ENCODE measurements at places on chromosomes 2 and 18.

DNA sequence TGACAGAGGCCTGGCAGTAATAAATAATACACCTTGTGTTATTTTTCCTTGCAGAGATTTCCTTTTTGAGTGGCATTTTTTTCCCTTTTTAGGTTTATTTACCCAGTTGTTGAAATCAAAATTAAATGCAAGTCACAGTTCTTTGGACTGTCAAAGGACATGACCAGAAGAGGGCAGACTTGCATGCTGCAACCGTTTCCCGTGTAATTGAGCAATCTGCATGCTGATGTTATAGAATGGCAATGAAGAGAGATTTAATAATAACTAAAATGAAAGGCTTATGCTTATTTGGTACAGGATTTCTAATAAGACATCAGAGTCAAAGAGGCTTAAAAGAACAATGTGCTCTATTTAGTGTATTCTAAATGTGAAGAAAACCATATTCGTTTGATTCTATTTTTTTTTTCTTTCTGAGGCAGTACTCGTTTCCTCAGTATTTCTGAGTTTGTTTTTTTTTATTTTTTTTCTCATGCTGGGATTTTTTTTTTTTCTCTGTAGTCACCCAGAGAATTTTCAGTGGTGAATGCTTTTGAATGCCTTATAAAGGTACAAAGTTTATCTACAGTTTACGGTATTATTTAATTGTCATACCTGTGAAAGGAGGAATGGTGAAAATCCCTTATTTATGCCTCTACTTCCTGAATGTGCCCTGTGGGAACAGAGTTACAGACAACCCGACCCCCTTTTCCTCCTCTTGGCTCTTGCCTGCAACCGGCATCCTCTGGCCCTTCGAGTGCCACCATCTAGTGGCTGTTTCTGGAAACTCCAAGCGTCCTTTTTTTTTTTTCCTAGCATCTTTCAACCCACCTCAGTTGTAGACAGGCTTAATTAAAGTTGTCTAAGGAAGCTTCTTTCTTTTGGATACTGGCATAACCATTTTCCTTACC is 368.5 kb downstream of the LRRTM1 start:
- DNase-seq = no peak

DNA sequence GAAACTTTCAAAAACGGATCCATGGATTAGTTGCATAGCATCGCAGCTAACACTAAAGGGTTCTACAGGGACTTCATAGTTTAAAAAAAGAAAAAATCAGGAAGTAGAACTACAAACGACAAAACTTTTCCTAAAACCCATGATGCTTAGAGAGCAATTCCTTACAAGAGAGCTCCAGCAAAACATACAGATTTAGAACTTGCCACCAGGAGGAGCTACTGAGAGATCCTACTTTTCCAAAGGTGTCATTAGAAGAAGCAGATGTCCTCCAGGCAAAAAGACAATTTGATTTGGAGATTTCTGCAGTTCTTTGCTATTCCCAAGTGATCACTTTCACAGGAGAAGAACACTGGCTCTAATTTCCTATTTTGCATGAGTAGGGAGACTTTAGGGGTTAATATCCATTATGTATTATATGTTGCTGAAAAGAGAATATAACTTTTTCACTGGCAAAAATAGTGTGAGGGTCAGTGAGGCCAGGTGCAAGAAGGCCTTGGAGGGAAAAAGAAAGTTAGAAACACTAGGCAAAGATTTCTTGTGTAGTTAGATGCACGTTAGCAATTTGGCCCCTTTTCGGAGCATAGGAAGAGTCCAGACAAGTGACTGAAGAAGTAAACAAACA is 436.2 kb downstream of the SUCLG1 start:
- no peak for DNase-seq

- no peak for DNase-seq
These were observed 300.7 kb upstream of the UBE2E3 start for GRCh38 chr2:180679693-180680092.

- no peak for DNase-seq
These were observed at the start of gene SCN1A for GRCh38 chr2:166127217-166128155. Gene SCN1A (minus strand): TSS chr2:166128020. CDS start chr2:166073621, 54,399 bp downstream.

- no peak for DNase-seq
These were observed 264.7 kb downstream of the TCF4 start for GRCh38 chr18:55323051-55323994.

- DNase-seq = no peak
These were observed 148.1 kb downstream of the SLC4A3 start for GRCh38 chr2:219775506-219775905.

DNA sequence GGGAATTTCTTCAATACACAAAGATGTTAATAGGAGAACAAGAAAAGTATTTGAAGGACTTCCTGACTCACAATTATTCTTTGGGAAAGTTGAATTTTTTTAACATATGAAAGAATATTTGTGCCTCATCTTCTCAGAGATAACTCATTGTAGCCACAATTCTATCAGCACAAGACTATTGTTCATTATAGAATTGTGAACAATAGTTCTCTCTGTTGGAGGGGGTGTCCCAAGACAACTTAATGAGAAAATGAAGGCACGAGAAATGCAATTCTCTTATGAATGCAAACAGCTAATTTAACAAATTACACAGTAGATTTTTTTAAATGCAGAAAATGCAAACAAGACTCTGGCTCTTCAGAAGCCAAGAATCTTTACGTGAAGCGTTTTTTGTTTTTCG is 157.0 kb downstream of the BARD1 start:
- no peak for DNase-seq

DNA sequence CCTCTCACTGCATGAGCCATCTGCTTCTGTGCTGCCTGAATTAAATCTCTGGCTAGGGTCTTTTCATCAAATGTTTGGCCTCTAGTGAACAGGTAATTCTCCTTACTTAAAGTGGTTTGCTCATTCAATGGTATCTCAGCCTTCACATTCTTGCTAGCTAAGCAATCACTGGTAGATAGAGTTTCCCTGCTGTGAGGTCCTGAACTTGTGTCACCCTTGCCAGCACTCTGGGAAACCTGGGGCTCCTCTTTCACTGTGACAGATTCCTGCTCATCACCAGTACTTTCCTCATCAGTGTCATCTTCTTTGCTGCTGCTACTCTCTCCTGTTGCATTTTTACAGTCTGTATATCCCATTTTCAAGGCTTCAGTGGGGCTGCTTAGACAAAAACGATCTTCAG is 69.1 kb upstream of the DTNB start:
- DNase-seq = no peak

GRCh38 chr2:230690439-230690838 is 22.2 kb upstream of the CAB39 start:
- DNase-seq = no peak

DNA sequence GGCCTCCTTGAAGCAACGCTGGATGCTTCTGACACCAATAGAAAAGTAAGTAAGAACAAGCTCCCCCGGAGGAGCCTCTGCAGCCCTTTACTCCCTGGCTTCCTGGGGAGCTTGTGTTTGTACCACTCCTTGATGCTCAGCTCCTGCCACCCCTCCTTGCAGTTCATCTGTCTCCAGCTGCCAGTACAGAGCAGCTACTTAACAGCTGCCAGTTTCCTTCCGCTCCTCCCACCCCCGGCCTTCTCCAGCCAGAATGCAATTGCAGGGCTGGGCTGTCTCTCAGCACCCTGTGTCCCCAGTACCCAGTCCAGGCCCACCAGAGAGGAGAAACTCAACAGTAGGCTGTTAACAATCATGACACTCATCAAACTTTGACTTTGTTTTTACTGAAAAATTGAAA is 109.4 kb downstream of the AOX1 start:
- DNase-seq = no peak

GRCh38 chr2:152200565-152201465 is 25.3 kb upstream of the STAM2 start:
- no peak for DNase-seq

- DNase-seq = no peak
These were observed 101.6 kb upstream of the TMEM18 start for GRCh38 chr2:778731-779350.

GRCh38 chr2:4180631-4181030 is 477.3 kb downstream of the DCDC2C start:
- no peak for DNase-seq

DNA sequence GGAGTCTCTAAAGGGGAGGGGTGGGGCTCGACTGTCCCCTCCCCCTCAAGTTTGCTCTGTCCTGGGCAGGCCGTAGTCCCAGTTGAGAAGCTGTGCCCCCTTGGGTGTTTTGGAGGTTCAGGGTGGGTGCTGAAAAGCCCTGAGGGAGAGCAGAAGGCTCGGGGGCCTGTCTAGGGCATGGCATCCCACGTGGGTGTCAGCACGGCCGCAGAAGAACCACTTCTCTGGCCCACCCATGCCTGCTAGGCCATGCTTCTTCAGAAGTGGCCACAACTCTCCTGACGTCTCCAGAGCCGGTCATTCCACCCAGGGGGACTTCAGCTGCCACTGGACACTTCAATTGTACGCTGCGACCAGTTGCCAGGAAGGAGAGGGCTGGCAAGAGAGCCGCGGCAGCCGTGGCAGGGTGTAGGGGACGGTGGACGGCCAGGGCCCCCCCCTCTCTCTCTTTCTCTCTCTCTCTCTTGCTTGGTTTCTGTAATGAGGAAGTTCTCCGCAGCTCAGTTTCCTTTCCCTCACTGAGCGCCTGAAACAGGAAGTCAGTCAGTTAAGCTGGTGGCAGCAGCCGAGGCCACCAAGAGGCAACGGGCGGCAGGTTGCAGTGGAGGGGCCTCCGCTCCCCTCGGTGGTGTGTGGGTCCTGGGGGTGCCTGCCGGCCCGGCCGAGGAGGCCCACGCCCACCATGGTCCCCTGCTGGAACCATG is at the start of gene INPP5D:
Gene INPP5D, plus strand, starts transcription at position 546 of the 704 bp plus-strand sequence. Its CDS starts 137 bp downstream, at position 683.
- DNase-seq = peak; percentile 54

- no peak for DNase-seq
These were observed 102.8 kb upstream of the CTDP1 start for GRCh38 chr18:79576686-79577351.

DNA sequence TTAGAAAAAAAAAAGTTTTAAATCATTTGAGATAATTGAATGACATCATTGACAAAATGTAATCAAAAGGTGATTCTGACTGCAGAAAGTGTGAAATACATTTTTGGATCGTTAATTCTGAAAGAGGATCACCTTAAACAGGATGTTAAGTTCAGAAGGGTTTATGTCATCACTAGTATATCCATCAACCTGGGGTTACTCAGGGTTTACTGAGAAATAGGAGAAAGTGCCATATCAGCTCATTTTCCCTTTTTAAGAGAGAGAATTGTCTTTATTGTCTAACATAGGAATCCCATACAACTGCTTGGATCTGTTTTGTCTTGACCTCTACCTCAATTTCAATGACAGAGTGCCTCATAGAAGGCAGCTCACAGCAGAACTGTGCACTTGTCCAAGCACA is 466.1 kb upstream of the LINC00305 start:
- DNase-seq = no peak

- DNase-seq = no peak
These were observed 250.3 kb downstream of the AGAP1 start for GRCh38 chr2:235744161-235744560.

DNA sequence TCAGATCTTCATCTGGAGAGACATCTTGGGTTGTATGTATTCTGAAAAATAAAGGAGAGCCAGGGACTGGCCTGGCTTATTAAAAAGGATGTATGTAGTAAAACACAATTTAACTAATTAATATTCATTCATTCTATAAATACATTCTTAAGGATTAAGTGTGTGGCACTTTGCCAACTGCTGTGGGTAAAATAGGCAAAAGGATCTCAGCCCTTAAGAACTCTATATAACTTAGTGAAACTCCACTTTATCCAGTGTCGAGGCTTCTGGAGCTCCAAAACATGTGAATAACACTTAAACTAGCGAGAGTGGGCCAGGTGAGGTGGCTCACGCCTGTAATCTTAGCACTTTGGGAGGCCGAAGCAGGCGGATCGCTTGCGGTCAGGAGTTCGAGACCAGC is 7.7 kb upstream of the STK39 start:
- DNase-seq = no peak

- no peak for DNase-seq
These were observed 47.4 kb downstream of the PSMG2 start for GRCh38 chr18:12750076-12750714.

- DNase-seq = no peak
These were observed 65.5 kb upstream of the HK2 start for GRCh38 chr2:74768401-74768914.
